ENCODE measurements at places on chromosomes 5 and 9. TPM values are rescaled to one million over a fixed set of nuclear protein-coding genes. Genes with fewer than 3 reads are reported as not detected.

PKD2L2 gene
- total RNA-seq, result not detected

- DNase-seq, result no peak
Observed at GRCh38 chr5:123297198-123297831, 125.9 kb downstream of the CEP120 start.

- DNase-seq, result no peak
Observed at GRCh38 chr9:7606591-7606990, 193.0 kb downstream of the DMAC1 start.

LCN12 gene
- total RNA-seq, result not detected

GZMA gene
- 0.16 TPM for total RNA-seq

DNA sequence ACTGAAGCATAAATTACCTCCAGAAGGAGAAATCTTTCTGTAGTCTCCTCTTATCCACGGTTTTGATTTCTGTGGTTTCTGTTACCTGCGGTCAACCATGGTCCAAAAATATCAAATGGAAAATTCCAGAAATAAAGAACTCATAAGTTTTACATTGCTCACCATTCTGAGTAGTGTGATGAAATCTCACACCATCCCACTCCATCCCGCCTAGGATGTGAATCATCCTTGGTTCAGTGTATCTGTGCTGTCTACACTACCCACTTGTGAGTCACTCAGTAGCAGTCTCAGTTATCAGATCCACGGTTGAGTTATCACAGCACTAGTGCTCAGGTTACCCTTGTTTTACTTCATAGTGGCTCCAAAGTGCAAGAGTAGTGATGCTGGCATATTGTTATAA is 371.2 kb downstream of the NFIB start:
- DNase-seq, result peak; percentile 97

DNA sequence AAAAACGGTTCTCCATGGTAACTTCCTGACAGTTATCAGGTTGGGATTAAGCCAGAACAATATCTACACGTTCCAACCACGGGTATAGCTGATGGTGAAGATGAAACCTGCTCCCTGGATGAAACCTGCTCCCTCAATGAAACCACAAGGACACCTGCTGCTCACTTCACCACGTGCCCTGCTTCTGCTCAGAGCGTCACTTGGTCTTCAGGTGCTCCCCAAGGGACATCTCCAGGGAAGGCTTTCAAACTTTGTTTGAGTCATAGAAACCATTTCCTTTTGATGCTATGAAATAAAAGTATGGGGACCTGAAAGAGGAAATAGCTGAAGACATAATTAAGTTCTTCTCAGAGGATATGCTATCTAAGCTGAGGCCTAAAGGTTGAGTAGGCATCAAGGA is 242.4 kb downstream of the MED10 start:
- no peak for DNase-seq

CA9 gene
- 0.33 TPM for total RNA-seq

GRCh38 chr5:36655161-36655560 is 48.8 kb downstream of the SLC1A3 start:
- DNase-seq, result no peak

GRCh38 chr9:89814340-89815040 is 209.7 kb downstream of the GADD45G start:
- DNase-seq, result peak; percentile 57

RALGPS1 gene
- 2.4 TPM for total RNA-seq

DNA sequence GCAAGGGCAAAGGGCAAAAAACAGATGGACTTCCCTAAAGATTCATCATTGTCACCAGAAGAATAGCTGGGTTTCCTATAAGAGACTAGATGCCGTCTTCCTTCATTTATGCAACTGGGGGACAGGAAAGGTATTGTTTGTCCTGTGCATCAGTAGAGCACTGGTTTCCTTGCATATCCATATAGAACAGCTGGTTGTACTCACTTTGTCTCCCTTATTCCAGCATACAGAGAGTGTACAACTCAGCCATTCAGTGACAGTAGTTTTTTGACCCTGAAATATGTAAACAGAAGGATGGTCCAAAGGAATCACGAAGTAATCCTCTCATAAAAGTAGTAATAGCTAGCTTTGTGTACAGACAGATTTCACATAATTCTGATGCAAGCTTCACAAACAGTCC is 22.5 kb upstream of the MAST4 start:
- no peak for DNase-seq

GRCh38 chr5:141875022-141875740 is 3.0 kb downstream of the PCDH1 start:
- DNase-seq, result no peak

LRRC19 gene
- not detected for total RNA-seq

- no peak for DNase-seq
Observed at GRCh38 chr5:32261198-32261597, 51.5 kb downstream of the MTMR12 start.

- DNase-seq, result peak; percentile 13
Observed at GRCh38 chr5:37043693-37044092, 167.1 kb downstream of the NIPBL start.

- peak; percentile 28 for DNase-seq
Observed at GRCh38 chr5:155017610-155018009, 4.1 kb downstream of the KIF4B start.

DNA sequence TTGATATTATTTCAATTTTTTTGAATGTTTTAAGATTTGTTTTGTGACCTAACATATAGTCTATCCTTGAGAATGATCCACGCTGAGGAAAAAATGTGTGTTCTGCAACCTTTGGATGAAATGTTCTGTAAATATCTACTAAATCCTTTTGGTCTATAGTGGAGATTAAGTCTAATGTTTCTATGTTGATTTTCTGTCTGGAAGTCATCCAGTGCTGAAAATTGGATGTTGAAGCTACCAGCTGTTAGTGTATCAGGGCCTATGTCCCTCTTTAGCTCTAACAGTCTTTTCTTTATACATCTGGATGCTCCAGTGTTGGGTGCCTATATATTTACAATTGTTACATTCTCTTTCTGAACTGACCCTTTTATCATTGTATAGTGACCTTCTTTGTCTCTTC is 422.3 kb downstream of the TMEM232 start:
- DNase-seq, result no peak

DNA sequence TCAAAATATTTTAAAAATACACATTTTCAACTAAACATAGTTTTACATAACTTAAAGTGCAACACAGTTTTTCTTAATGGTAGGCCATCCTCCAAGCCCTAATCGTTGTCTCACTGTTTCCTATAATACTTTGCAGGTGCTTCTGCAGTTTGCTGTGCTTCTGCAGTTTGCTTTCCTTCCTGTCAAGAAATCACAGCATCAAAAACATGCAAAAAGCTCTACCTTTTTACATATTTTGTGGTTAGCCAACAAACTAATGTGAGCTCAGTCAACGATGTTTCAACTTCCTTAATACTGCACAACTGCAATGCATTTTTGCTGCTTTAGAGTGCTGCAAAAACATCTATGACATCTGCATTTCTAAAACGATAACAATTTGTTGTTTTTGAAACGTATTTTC is 25.2 kb downstream of the EMB start:
- DNase-seq, result no peak

TNC gene
- 45.8 TPM for total RNA-seq

- DNase-seq, result no peak
Observed at GRCh38 chr9:111902391-111903139, 6.0 kb downstream of the UGCG start.

IGIP gene
- 0.85 TPM for total RNA-seq

- no peak for DNase-seq
Observed at GRCh38 chr9:119487118-119487827, 118.0 kb upstream of the BRINP1 start.

FOXD4 gene
- total RNA-seq, result 1.2 TPM

- DNase-seq, result no peak
Observed at GRCh38 chr5:180604271-180604670, 13.0 kb upstream of the SCGB3A1 start.

FGFR4 gene
- 3.4 TPM for total RNA-seq

GRCh38 chr9:6506571-6506970 is 93.6 kb downstream of the UHRF2 start:
- DNase-seq, result peak; percentile 61

ECM2 gene
- 0.17 TPM for total RNA-seq

DNA sequence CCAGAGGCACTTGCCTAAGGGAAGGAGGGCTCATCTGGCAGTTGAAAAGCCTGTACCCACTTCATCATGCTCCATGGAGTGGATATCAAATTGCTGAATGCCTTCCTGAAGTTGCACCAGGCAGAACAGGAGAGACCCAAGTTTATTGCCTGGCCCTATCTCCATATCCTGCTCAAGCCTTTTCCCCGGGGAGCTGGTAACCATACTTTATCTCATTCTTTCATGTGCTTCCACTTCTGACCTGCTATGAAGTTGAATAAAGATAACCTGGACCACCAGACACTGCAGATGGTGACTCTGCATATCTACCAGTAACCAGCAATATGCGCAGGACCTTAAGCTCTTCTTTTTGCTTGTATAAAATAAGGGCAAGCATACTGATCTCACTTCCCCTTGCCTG is 1397.5 kb upstream of the CDH6 start:
- DNase-seq, result no peak

TMEM252 gene
- total RNA-seq, result not detected

SLC22A4 gene
- 3.4 TPM for total RNA-seq

GRCh38 chr9:123685489-123686083 is 244.3 kb downstream of the DENND1A start:
- DNase-seq, result no peak

C9orf153 gene
- total RNA-seq, result not detected

DNA sequence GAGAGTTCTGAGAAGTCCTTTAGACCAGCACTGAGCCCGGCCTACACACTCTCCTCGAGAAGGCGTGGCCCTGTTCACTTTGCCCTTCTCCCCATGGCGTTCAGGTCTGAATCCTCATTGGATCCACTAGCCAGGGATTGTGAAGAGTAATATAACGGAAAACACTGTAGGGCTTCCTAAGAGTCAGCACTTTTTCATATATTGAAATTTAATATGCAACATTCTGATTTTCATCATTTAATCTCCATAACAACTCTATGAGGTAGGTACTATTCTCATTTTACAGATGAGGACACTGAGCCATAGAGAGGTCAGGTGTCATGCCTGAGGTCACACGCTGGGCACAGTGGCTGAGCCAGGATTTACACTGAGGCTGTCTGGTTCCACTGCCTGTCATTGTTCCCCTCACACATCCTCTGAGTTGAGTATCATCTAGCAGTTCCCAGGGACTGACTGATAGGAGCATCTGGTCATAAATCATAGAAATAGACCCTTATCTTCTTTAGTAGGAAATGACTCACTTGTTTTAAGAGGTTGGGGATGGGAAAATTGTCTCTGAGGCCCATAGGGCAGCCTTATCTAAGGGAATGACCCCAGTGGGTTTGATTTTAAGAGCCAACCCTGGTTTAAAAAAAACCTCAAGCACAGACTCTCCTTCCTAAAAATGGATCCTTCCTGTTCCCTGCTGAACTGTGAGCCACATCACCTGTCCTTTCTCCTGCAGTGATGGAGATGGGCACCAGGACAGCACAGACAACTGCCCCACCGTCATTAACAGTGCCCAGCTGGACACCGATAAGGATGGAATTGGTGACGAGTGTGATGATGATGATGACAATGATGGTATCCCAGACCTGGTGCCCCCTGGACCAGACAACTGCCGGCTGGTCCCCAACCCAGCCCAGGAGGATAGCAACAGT is 41.2 kb downstream of the THBS4 start:
- DNase-seq, result no peak

DNA sequence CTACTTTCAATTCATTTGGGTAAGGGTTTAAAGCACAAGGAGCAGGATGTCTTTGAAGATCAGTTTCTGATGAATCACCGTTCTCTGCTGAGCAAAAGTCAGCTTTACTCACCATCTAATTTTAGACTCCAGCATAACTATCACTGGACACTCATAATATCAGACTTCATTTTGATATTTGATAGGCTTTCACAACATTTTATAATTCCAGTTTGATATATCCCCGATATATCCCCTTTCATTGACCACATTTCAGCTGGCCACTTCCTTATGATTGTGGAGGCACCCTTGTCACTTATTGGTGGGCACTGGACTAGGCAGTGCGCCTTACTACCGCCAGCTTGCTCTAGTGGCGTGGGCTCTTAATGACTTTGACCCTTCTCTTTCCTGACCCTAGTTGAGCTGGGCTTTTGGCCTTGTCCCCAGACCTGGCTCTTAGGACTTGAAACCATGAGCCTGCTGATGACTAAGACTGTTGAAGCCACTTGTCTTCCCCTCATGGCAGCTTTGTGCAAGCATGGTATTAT is 46.8 kb downstream of the CYSTM1 start:
- peak; percentile 90 for DNase-seq

DNA sequence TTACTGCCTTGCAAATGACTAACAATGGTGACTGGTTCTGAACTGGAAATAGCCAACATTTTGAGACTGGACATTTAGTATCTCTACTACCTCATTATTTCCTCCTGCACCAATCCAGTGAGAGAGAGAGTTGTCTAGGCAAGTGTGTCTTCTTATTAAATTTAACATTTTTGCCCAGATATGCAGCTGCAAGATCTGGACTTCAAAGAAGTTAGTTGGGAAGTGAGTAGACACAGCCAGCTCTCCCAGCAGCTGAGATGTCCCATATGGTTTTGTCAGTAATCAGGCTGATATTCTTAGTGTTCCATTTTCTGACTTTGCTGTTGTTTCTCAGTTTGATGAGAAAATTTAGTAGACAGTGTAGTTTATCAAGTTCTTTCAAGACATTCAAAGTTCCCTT is 1778.8 kb upstream of the CDH6 start:
- no peak for DNase-seq

GRCh38 chr9:124284237-124284831 is 26.6 kb downstream of the NEK6 start:
- DNase-seq, result no peak

GRCh38 chr5:160635046-160635445 is 213.4 kb downstream of the PTTG1 start:
- no peak for DNase-seq

MFAP3 gene
- total RNA-seq, result 52.3 TPM

GRCh38 chr5:173998531-173998930 is 9.6 kb downstream of the C5orf47 start:
- DNase-seq, result no peak

- DNase-seq, result no peak
Observed at GRCh38 chr5:167877114-167877722, 414.2 kb upstream of the WWC1 start.

GRCh38 chr5:154679501-154679900 is 75.7 kb upstream of the LARP1 start:
- no peak for DNase-seq

DNA sequence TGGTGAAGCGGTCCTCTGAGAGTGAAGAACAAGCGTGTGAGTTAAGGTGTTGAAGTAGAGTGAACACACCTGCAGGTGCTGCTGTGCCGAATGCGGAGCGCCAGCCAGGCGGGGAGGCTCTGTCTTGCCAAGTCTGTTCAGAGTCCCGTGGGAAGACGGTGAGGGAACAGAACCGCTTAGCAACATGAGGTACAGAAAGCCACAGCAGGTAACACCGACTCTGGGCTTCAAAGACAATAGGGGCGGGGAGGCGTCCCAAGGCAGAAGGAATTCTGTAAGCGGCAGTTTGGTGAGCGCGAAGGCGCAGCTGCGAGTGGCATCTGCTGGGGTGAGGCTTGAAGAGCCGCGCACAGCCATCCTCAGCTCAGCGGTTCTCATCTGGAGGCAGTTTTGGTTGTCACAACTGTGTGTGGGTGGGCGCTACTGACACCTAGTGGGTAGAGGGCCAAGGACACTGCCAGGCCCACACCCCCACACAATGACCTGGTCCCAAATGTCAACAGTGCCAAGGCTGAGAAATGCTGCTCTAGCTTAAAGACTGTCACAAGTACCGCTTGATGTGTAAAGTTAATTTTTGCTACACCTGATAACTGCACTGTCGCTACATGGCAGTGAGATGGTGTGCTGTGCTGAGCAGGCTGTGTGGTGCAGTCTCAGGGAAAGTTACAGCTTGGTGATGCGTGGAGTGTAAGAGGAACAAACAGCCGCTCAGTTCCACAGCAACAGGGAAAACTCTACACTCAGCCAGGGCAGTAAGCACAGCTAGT is 67.4 kb upstream of the TBC1D9B start:
- peak; percentile 41 for DNase-seq

All from HT1080 (cell line).